ENCODE measurements at places on chromosomes 2 and 18.

- DNase-seq, result no peak
Observed at GRCh38 chr2:189037518-189037917, 63.3 kb downstream of the COL3A1 start.

GRCh38 chr18:23643815-23644490, 18.8 kb downstream of the ANKRD29 start:
- no peak for DNase-seq

GRCh38 chr2:185338104-185338503, 400.5 kb upstream of the FSIP2 start:
- DNase-seq, result no peak

DNA sequence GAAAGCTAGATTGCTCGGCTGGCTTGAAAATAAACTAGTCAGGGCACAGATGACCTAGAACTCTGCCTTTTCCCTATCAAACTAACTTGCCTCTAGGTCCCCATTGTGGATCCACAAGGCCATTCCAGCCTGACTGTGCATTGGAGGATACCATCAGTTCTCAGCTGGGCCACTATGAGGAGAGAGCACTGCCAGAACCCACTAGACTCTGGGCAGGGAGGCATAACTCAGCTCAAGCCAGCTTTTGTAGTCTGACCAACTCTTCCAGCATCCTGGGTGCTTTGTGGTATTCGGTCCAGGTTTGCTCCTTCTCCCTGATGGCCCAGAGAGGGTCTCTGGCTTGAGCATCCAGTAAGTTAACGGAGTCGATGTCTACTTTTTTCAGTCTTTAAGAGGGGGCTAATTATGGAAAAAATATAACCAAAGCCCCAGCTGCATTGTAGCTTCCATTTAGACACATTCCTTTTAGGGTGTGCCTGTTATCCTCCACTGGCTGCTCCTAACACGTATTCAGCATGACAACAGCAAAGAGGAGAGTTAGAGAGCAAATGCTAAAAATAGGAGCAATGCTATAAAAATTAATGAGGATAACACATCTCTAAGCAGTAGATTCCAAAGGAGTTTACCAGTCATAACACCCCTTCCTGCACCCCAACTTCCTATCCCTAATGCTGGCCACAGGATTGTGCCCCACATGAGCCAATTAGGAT, 15.2 kb downstream of the GKN2 start:
- no peak for DNase-seq

- no peak for DNase-seq
Observed at GRCh38 chr2:109447776-109448175, 166.0 kb downstream of the SEPTIN10 start.

- DNase-seq, result no peak
Observed at GRCh38 chr2:88099798-88100488, 27.9 kb downstream of the FABP1 start.

DNA sequence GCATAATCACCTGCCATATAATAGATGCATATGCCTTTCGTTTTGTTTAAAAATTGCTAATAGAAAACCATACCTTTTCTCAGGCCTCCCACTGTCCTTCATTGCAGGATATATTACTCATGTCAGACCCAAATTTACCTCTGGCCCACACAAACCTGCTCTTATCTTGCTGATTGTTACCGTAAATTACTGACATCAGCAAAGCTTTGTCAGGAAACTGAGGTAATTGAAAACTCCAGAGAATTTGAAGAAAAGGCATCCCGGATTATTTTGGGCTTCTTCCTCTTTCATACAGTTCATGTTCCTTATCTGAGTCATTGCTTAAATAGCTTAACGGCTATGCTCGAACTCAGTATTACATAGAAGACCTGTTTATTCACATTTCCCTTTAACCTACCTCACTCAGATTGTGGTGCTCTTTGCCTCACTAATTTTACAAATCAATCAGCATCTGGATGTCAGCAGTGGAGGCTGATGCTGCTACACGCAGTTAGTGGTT, 145.7 kb downstream of the ZEB2 start:
- no peak for DNase-seq

GRCh38 chr2:27322301-27322765, 564 bp downstream of the MPV17 start:
- no peak for DNase-seq

- DNase-seq, result no peak
Observed at GRCh38 chr2:176818076-176818475, 394.5 kb upstream of the HNRNPA3 start.

GRCh38 chr2:205660521-205661124, 21.7 kb upstream of the NRP2 start:
- DNase-seq, result no peak

GRCh38 chr18:3720818-3721545, 271.0 kb downstream of the TGIF1 start:
- peak; percentile 23 for DNase-seq

DNA sequence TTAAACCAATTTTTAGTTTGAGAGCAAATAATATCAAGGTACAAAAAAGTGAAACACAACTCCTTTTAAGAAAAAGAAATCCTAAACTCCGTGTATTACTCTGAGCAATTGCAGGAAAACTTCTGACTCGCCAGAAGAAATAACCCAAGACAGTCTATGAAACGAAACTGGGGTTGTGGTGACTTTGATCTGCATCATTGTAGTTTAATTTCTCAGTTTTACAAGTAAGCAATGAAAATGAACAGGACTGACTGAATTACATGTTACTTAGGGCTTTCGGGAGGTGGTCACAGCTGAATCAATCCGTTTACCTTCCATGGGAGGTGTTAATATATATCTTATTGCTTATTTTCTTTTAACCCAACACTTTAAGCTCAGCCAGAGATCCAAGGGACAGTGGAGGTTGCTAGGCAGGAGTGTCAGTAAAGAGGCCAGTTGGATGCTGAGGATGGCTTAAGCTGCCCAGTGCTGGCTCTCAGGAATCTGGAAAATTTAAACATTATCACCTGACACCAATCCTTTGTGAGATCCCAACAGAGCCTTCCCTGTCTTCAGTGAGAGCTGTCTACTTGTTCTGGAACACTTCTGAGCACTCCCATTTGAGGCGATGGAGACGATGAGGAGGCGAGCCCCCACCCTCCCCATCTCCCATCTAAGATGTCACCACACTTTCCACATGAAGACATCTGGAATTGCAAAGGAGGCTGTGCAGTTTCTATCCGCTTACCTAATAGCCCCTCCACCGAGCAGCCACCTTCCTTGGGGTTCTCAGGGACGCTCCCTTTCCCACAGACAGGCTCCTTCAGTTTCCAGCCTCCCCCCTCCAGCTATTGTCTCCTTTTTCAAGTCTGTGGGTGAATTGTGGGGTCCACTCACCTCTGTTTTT, 3.6 kb upstream of the RAB31 start:
- no peak for DNase-seq

- DNase-seq, result no peak
Observed at GRCh38 chr18:29285471-29285870, 1108.5 kb upstream of the CDH2 start.

DNA sequence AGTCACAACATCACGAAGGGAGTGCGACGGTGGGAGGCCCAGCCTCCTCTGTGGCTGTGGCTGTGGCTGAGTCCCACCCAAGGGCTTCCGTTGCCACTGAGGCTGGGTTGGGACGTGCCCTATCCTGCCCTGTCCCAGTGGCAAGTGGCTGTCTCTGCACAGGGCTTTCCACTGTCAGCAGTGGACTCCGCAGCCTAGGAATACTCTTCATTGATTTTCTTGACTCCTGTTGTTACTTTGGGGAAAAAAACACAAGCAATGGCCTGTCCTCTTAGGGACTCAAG, 122.7 kb downstream of the RAB3GAP1 start:
- DNase-seq, result no peak

GRCh38 chr2:152646775-152647174, 70.5 kb downstream of the PRPF40A start:
- DNase-seq, result no peak

DNA sequence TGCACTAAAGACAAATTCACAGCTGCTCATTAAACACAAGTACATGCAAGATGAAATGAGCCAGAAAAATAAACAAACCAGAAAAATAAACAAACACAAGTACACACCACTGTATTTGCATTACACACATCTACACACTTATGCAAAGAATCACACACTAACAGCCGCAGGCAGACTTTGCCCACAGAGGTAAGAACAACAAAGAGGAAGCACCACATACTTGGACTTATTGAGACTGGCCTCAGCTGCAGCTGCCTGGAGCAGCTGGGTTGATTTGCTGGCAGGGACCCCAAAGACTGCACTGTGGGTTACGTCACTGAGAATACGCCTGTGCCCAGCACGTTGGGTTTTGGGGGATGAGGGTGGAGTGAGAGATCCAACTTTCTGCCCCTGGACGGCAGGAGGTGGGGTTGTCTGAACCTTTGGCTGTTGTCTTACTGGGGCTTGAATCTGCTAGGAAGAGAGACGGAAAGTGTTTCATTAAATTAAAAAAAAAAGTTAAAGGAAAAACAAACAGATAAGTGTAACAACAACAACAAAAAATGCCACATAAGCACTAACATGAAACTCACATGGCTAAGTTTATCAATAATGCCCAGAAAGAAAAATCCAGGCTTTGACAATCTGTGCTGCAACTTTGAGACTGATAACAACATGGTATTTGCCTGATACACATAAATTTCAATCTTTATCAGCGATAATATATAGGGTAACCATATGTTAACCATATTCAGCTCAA, 71.9 kb upstream of the NFU1 start:
- DNase-seq, result peak; percentile 58

- peak; percentile 63 for DNase-seq
Observed at GRCh38 chr2:42327125-42327524, 33.9 kb downstream of the COX7A2L start.

DNA sequence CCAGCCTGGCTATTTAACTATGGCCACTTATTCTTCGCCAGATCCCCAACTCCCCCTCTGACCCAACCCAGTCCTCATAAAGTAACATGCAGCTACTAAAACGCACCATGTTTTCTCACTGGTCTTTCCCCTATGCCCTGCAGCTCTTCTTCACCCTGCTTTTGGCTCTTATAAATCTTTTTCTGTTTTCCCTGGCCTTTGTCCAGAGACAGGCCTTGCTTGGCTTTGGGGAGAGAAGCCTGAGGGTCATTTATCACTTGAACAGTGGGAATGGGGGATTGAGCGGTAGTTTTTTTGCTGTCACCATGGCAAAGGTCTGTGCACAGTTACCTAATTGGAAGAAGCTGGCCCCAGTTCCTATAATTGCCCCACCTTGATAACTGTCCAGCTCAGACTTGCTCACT, 202.9 kb upstream of the NT5C1B start:
- no peak for DNase-seq

DNA sequence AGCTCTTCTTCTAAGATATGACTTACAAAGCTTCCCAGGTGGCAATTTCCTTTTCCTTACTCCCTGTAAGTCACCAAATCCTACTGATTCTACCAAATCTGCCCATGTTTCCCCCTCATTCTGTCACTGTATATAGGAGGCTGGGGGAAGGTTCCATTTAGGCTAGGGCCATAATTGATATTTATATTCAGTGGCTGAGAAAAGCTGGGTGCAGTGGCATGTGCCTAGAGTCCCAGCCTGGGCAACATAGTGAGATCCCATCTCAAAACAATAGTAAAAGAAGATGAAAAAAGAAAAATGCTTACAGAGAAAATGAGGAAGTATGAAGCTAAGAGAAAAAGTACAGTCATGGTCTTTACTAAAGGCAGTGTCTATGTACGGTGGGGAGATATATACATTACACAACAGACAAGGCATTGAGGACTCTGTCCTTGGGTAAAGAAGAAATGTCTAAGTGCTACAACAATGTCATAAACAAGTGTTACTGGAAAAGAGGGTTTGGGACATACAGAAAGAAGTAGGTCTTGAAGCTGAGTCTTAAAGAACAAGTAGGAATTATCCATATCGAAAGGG, 4.8 kb downstream of the CWC22 start:
- DNase-seq, result no peak

GRCh38 chr2:209424781-209425470, 1.1 kb downstream of the MAP2 start:
- DNase-seq, result no peak

- DNase-seq, result no peak
Observed at GRCh38 chr18:12637393-12637792, 20.5 kb downstream of the SPIRE1 start.

- DNase-seq, result no peak
Observed at GRCh38 chr2:146997945-146998344, 846.9 kb upstream of the ACVR2A start.

DNA sequence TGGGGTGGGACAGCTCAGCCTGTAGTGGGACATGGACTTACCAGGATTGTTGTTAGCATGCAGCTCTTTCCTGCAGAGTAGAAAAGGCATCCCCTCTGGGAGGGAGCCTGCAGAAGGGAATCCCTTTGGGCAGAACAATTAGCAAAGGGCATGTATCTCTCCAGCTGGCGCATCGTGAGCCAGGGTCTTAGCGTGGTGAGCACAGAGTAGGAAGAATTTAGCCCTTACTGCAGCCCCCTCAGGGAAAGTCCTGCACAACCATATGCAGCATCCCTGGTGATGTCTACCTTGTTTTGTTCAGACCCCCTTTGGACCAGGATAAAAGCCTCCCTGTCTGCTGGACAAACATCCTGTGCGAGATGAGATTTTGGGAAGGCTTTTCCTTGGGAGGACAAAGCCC, 292.1 kb downstream of the SLC4A3 start:
- no peak for DNase-seq

GRCh38 chr2:237470914-237471313, 16.1 kb upstream of the MLPH start:
- DNase-seq, result no peak

GRCh38 chr2:61726456-61727209, 127.2 kb downstream of the FAM161A start:
- DNase-seq, result no peak

GRCh38 chr2:41966431-41966893, 81.4 kb upstream of the PKDCC start:
- DNase-seq, result no peak

DNA sequence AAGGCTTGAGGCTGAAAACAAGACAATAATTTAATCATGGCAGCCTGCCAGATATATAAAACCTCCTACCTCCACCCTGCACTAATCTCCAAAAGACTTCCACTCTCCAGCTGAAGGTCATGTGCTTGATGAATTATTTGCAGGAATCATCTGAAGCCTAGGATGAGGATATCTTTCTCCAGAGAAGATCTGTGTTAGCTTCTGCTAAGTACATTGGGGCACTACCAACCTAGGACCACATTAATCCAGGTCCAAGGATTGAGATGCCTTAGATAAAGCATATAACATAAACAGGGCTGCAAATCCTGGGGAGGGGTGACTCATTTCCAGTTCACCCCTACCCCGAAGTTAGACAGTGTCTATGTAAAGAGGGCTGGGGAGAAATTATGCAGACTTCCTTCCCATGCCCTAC, 80.5 kb upstream of the FRZB start:
- no peak for DNase-seq

DNA sequence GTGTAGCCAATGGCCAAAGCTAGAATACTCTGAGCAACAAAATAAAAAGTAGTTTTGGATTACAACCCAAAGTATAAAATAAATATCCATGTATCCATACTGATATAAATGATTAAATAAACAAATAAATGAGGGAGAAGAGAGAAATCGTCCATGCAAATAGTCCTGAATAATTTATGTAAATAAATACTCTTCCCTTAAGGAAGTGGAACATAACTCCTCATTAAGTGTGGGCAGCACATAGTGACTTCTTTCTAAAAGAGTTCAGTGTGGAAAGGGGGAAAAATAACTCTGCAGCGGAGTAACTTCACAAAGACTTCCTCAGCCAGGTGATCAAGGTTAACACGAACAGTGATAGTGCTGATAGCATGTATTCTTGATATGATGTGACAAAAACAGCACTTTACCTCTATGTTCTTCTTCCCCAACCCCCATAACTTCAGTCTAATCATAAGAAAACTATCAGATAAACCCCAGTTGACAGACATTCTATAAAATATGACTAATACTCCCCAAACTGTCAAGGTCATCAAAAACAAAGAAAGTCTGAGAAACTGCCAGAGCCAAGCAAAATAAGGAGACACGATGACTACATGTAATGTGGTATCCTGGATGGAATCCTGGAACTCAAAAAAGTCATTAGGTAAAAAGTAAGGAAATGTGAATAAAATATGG, 30.7 kb downstream of the METTL8 start:
- no peak for DNase-seq

Data from LNCaP clone FGC (cell line).